ENCODE measurements at places on chromosomes 7 and 10.

DNA sequence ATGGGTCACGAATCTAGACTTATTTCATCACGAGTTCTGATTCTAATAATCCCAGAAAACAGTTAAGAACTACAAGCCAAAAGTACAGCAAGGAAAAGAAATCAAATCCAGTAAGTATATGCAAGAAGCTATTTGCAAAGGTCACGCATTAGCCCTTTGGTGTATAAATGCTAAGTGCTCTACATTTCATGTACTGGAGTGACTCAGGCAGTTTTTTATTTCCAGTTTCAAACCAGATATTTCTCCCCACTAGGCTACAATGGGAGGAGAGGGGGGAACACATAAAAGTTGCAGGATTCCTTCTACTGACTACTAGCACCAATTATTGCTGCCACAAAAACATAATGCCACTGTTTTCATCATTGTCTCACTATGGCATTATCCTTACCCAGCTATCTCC, 148.0 kb downstream of the NRCAM start:
- DNase-seq, result no peak

DNA sequence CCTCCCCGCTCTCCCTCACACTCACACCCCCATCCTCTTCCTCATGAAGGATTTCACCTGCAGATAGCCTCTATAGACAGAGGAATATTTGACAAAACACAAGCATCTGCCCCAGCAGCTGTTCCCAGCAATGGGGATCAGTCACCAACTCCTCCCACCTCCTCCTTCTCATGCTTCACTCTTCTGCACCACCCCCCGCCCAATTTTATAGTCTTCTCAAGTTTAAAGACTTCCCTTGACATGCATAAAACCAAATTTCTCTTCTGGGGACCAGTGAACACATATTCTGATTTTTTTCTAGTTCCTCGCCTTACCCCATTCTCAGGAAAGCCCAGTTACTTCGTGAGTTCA, 654.4 kb downstream of the LRMDA start:
- DNase-seq, result no peak

DNA sequence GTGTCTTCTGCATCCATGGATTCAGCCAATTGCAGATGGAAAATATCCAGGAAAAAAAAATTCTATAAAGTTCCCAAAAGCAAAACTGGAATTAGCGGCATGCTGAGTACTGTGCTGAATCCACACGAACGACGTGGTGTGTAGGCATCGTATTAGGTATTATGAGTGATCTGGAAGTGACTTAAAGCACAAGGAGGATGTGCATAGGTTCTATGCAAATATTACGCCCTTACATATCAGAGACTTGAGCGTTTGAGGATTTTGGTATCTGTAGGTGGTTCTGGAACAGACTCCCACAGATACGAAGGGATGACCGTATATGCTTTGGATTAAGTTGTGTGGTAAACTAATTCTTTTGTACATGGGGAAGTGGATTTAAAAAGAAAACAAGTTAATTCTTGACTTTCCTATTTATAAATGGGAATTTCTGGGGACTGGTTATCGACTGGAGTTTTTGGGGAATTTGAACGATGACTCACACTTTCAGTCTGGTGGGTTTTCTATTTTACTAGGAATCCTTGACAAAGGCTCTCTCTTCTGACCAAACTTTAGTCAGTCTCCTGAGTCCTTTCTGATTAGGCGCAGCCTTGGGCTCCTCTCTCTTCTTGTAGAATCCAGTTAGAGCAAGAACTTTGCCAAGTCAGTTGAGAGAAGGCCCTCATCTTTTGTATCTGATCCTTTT, 5.4 kb upstream of the NUB1 start:
- DNase-seq, result no peak

DNA sequence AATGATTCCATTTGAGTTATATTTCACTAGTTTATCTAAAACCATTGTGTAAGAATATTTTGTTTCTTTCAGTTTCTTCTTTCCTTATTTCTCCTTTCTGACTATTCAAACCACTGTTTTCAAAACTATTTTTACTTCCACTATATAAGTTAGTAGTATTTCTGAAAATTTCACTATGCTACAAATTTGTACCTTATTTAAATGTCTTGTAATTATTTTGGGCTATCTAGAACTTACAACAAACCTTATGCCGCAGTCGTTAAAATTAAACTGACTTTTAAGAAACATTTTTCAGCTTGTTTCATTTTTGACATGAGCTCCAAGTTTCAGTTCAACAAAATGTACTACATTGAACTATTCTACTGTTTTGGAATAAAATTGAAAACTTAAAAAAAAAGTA, 1.8 kb downstream of the TFEC start:
- DNase-seq, result no peak

DNA sequence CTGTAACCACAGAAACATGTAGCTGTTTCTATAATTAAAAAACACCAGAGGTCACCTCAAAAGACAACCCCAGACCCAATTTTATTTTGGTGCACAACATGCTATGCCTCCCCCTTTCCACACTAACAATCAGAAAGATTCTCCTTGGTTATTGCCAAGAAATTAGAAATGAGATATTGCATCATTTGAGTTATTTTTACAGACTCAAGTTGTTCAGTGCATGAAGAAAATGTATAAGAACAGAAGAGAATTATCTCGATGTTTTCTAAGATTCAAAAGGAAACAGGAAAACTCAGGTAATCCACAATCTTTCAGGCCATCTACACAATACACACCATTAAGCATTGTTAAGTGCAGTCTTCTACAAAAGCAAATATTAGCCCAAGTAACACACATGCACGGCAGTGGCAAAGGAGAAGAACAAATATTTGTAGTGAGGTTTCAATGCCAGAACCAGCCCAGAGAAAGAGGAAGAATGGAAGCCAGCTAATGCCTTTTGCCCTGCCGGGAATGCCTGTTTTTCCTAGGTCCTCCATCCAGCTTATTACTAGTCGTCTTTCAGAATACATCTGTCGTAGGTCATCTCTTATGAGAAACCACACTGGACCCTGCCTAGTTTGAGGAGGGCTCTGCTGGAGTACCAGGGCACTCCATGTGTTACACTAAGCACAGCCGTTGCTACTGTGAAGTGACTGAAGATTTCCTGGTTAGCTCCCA, 67.6 kb upstream of the C1GALT1 start:
- no peak for DNase-seq

GRCh38 chr7:157211690-157212089, 73.0 kb downstream of the UBE3C start:
- no peak for DNase-seq

GRCh38 chr10:77648472-77648871, 10.9 kb upstream of the KCNMA1 start:
- DNase-seq, result no peak

GRCh38 chr10:110609605-110610004, 34.5 kb upstream of the RBM20 start:
- no peak for DNase-seq

GRCh38 chr10:59138052-59138451, 38.4 kb upstream of the PHYHIPL start:
- no peak for DNase-seq

DNA sequence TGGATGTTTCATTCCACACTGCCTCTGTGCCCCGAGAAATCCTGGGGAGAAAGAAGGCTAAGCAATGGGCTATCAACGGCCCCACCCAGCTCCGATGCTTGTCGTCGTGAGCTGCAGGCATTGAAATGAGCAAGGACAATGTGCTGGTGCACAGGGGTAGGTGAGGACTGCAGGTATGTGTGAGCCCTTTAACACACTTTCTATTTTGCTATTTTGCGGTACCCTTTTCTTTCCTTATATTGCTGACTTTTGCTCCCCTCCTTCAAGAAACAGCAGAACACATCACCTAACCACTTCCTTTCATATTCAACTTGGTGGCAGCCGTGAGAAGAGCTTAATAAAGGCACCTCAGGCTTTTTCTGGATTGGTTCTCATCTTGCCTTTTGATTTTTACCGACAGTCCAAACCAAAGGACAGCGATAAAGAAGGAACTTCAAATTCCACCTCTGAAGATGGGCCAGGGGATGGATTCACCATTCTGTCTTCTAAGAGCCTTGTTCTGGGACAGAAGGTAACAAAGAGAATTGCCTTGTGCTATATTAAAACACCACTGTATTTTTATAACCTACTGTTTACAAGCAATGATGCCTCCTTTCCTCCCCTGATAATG, 39.2 kb downstream of the AIFM2 start:
- DNase-seq, result no peak

GRCh38 chr7:134897936-134898335, 88.4 kb upstream of the AGBL3 start:
- no peak for DNase-seq

- no peak for DNase-seq
Measured at GRCh38 chr7:120168066-120168465, 104.9 kb upstream of the KCND2 start.

DNA sequence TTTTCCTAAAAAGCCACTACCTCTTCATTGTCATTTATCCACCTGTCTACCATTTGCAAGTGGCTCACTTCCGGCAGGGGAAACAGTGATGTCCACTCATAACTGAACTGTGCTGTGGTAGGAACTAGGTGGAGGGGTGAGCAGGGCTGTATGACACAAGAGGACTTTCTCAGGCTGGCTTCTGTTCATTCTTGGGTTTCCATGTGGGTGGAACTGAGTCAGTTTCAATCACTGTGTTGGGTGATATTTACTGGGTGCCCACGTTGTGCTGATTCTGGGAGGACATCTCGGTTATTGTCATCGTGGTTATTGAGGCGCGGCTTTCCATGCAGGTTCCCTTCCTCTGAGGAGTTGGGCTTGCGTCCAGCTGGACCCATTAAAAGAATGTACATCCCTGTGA, 38.8 kb downstream of the RAMP3 start:
- no peak for DNase-seq

- no peak for DNase-seq
Measured at GRCh38 chr7:19464241-19464640, 244.6 kb downstream of the POLR1F start.

- no peak for DNase-seq
Measured at GRCh38 chr7:148982654-148983199, 45.6 kb downstream of the PDIA4 start.

GRCh38 chr7:17392846-17393245, 94.4 kb downstream of the AHR start:
- DNase-seq, result no peak

GRCh38 chr10:45655219-45655618, 17.4 kb downstream of the ZFAND4 start:
- no peak for DNase-seq

- no peak for DNase-seq
Measured at GRCh38 chr10:114956466-114956865, 18.5 kb downstream of the TRUB1 start.

DNA sequence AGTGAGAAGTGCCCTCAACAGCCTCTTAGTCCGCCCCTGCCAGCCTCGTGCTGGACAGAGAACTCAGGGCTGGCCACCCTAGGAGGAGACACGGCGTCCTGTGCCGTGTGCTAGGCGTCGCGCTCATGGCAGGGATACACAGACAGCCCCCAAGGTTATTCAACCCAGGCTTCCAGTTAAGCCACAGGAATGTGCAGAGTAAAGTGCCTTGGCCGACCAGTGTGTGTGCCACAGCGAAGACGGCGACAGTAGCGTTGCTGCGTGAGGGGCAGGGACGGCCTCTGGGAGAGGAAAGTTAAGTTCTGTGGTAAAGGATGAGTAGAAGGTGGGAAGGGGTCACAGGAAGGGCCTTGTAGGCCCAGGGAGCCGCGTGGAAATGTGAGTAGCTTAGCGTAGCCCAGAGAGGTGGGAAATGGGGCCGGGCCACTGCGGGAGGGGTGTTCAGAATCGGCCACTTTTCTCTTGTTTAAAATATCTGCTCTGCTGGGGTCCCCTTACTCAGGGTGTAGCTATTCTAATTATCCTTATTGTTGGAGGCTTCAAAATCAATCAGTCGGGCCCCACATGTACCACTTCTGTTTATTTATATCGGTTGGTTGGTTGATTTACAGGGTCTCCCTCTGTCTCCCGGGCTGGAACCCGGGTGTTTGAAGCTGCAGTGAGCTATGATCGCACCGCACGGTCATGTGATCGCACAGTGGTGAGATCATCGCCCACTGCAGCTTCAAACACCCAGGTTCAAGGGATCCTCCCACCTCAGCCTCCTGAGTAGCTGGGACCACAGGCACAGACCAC, 24.5 kb downstream of the TMEM120A start:
- no peak for DNase-seq

DNA sequence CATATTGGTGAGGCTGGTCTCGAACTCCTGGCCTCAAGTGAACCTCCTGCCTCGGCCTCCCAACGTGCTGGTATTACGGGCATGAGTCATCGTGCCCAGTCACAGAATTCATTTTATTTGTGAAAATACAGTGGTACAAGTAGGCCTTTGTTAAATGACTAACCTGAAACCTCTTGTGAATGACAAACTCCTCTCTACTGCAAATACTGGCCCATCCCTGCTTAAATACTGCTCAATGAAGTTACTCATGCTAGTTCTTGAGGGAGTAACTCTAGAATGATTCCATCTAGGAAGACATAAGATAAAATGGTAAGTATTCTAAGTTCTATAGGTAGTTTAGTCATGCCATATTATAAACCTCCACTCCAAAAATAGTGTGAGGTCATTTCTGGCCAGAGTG, 80.7 kb downstream of the UBE2H start:
- DNase-seq, result no peak

DNA sequence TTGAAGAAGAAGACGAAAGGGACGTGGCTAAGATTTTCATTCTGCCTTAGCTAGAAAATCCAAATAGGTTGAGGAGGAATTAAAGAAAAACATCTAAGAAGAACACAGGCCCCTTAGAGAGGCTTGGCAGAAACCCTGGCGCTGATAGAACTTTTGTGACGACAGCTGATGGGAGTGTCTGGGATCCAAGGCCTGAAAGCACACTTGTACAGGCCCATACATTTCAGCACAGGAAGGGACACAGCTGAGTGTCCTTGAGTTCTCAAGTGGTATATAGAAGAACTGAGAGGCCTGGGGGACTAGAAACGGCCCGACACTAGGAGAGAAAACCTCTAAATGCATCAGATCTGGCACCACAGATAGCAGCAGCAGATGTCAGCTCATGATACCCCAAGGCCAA, 39.5 kb downstream of the PRPS1L1 start:
- no peak for DNase-seq

GRCh38 chr10:131210181-131210580, 101.3 kb downstream of the TCERG1L start:
- no peak for DNase-seq

DNA sequence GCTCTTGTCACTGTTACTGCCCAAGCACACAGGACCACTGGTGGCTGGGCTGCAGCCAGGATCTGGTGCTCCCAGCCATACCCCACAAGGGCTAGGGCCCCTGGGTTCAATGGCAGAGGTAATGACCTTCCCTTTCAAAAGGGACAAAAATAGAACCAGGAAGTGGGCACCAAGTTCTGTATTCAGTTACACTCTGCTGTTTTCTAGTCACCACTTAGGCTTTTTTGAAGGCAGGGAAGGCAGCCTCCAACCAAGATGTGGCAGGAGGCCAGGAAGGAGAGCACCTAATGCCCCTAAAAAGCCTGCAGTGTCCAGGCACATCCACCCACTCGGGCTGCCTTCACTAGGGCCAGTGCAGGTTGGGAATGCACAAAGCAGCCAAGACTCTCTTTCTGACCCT, 47.8 kb downstream of the NOD1 start:
- DNase-seq, result no peak

DNA sequence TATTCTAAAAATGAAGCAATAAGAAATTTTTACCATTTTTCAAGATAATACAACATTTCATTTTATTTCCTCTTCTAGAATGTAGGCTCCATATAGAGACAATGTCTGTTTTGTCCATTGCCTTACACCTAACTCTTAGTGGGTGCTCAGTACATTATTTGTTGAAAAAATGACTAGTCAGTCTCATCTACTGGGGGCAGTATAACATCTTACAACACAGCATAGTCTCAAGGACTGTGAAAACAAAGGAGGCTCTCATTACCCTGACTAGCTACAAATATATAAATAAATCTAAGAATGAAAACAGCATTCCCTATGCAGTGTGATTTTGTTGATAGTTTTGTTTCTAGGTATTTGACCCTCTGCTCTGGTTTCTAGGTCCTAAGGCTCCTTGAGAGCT, 11.6 kb downstream of the CRPPA start:
- no peak for DNase-seq

Measured in activated T-cell treated with anti-CD3 and anti-CD28 coated beads for 1 hour (primary cell).